ENCODE measurements at places on chromosomes 6 and 20.

DNA sequence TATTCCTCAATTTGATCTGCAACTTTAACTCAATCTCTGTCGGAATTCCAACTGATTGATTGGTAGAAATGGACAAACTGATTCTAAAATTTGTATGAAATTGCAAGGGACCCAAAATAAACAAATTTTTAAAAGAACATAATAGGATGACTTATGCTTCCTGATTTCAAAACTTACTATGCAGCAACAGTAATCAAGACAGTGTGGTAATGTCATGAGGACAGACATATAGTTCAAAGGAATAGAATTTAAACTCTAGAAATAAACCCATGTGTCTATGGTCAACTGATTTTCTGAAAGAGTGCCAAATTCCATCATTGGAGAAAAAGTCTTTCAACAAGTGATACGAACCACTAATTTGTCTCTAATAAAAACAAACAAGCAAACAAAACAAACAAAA is 1320.1 kb upstream of the GJE1 start:
- DNase-seq: no peak

DNA sequence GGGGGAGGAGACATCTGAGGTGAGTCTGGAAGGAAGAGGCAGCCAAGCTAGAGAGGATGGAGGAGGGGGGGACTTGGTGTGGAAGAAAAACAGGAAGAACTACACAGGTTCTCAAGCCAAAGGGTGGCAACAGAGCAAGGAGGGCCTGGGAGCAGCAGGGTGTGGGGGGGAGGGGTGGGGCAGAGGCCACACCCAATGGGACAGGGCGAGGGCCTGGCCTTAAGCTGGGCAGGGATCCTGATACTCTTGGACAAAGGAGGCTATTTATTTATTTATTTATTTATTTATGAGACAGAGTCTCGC is 359.0 kb downstream of the ZFAND3 start:
- no peak for DNase-seq

DNA sequence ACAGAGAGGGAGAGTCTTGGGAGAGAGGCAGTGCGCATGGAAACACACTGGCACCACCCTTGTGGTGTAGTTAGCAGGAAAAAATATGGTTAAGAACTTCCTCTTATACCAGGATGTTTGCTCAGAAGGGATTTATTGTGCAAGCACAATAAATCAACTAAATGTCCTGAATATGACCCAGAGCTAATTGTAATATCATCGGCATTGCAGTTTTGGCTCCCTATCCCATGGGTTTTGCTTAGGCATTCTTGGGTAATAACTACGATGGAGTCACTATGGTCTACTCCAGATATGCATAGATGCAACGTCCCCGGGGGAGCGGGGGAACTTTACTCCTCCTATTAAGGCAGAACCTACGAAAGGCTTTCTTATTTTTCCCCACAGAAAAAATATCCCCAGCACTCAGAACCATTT is 751.6 kb downstream of the EYS start:
- DNase-seq: no peak

- peak; percentile 90 for DNase-seq
Observed at GRCh38 chr6:4313044-4313686, 177.8 kb upstream of the ECI2 start.

DNA sequence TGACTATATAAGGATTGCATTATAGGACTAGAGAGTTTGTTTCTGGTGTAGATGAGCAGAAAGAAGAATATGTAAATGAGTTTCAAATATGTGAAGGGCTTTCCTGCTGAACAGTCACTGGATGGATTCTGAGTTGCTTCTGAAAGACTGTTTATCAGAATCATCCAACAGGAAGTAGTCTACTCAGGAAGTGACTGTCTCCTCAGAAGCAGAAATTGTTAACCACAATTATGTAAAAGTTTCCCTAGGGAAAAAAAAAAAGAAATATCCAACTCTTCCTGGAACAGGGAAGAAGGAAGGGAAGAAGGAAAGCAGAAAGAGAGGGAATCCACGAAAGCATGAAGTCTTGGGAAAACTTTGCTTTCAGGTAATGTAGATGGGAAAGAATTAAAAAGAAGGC is 138.9 kb downstream of the TENT5A start:
- no peak for DNase-seq
